ENCODE measurements at places on chromosomes 4 and X.

DNA sequence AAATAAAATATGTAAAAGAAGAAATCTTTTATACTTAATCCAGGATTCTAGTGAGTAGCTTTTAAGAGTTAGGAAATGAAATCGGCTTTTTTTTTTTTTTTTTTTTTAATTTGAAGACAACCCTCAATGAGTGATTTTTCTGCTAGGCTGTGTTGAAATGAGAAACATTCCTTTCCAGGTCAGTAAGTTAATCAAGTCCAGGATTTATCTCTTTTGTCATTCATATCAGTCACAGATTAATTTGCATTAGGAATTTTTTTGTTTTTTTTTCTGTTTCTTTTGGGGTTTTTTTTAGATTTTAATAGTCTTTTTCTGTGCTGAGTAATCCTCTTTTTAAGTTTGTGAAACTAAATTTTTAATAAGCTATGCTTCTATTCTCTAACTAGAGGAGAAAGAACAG is 448.1 kb downstream of the ADGRL3 start:
- peak; percentile 6 for DNase-seq

DNA sequence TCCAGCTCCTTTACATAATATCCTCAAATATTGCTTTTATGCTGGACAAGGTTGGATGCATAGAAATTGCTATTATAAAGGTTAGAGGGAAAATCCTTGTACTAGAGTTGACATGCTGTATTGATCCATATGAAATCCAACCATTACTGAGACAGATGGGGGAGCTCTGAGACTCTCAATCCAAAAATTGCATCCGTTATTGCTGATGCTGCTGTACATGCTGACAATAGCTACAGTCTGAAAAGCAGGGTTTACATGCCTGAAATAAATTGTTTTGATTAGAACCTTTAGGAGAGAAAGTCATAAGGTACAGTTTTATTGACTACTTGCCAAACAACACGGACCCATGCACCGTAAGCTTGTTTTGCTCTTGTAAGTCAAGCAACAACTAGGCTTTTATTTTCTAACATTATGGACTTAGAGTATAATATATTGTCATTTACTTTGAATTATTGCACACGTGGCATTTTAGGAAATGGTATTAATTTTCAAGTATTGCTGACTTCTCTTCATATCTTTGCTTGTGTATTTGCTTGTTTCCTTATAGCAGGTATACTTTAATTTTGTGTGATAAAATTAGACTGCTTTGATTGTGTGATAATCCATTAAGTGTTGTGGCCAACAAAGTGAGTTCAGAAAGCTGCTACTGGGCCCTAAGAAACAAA is 1365.2 kb downstream of the STIM2 start:
- peak; percentile 67 for DNase-seq

DNA sequence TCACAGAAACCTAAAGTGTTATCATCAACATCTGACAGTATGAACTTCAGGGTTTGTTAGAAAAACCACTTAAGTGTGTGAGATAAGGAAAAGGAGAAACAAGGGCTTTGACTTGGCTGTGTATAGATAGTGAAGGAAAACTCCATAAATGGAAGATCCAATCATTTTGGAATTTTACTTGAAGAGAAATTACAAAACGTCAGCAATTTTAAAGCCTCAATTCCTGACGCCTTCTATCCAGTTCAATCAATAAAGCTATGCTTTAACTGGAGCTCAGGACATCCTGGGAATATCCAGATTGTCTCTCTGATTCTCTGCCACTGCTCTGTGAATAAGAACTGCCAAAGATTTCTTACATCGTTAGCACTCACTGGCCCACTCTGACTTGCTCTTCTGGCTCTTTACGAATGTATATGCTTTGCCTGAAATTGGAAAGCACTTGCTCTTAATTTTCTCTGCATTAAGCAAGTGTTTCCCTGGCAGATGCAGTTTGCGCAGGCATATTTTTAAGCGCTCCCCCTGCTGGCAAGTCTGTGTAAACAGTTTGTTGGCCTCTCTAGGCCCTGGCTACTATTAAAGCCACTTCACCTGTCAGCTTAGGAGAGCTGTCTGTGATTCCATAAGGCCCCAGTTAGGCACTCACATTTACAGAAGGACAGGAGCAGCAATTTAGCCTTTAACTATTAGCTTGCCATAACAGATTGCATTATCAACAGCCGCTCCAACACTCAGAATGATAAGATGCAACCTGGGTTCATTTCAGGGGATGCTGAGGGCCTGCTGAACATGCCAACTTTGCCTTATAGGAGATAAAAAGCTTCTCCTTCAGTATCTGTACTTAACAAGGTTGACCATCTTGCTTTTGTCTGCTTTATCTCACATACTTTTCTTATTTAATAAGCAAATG is 251.4 kb upstream of the DDX53 start:
- peak; percentile 35 for DNase-seq

DNA sequence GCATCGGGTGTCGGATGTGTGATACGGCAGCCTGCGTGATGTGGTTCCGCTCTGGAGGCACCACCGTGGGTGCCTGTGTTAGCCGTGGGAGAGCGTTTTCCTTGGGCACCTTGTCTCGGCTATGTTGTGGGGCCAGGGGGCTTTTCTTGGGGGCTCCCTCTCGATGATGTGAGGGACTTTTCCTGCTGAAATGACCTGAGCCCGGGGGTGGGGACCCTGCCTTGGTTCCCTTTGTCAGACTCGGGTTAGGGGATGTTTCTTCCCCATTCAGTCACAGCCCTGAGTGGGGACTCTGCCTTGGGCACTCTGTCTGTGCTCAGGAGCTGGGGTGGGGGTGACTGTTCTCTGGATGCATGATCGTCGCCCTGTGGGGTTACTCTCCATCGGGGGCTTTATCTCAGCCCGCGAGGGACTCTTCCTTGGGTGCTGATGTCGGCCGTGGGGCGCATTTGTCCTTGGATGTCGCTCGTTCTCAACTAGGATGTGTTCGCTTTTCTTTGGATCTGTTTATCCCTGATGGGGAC is 26.7 kb downstream of the CT45A3 start:
- no peak for DNase-seq

DNA sequence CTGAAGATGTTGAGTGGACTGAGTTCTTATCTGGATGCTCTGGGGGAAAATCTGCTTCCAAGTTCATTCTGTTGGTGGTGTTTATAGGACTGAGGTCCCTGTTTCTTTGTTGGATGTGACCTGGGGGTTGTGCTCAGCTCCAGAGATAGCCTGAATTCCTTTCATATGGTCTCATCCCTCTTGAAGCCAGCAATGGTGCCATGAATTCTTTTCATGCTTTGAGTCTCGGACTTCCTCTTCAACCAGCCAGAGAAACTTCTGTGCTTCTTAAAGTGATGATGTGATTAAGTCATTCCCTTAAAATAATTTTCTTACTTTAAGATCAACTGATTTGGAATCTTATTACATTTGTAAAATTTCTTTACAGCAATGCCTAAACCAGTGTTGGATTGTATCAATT is 233.8 kb upstream of the UGT8 start:
- peak; percentile 95 for DNase-seq

DNA sequence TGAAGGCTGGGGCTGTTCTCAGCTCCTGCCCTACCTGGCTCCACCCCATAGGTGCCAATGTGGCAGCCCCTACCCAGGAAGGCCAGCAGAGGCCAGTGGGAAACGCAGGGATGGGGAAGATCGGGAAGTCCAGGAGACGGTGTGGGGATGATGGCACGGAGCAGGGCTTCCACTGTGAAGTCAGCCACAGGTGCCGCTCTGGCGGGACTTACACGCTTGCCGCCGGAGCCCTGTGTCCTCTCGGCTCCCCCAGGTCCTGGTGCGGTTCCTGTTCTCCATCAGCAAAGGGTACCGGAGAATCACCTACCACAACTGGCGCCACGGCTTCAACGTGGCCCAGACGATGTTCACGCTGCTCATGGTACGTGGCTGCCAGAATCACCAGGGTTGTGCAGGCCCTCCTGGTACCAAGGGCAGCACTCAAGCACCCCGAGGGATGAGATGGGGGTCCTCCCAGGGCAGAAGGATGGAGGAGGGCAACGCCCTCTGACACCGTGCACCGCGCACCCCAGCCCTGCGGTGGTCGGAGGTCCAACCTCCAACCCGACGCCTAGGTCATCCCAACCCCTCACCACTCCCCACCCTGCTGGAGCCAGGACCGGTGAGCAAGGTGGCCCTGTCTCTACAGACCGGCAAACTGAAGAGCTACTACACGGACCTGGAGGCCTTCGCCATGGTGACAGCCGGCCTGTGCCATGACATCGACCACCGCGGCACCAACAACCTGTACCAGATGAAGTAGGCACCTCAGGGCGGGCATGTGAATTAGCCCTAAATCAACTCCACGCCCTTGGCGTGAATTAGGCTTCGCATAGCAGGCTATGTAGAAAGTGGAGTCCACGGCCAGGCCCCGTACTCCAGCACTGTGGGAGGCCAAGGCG is 12.0 kb downstream of the ATP5ME start:
- no peak for DNase-seq

GRCh38 chr4:117249333-117249732 is 164.0 kb upstream of the TRAM1L1 start:
- DNase-seq: no peak

DNA sequence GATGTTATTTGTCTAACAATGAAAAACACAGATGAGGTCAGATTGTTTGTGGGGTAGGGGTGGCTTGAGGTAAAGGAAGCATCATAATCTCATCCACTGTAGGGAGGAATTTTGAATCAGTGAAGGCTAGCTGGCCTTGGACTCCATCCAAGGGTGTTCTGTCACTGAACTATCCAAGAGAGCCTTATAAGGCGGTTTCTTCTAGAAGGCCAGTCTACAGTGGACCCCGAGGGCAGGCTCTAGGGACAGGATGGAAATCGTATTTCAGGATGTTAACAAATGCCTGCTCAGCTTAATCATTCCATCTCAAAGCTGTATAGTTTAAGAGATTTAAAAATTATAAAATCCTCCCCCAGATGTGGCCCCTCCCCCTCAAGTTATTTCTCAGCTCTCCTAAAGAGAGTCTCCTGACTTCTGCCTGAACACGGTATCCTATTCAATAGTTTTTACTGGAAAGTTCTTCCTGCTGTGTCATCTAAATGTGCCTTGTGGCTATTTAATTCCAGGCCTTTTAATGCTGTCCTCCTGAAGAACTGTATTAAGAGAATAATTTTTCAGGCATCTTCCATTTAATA is 8.0 kb downstream of the IGFBP7 start:
- DNase-seq: peak; percentile 95

GRCh38 chr4:94649381-94650133 is 108.2 kb upstream of the BMPR1B start:
- DNase-seq: peak; percentile 71

DNA sequence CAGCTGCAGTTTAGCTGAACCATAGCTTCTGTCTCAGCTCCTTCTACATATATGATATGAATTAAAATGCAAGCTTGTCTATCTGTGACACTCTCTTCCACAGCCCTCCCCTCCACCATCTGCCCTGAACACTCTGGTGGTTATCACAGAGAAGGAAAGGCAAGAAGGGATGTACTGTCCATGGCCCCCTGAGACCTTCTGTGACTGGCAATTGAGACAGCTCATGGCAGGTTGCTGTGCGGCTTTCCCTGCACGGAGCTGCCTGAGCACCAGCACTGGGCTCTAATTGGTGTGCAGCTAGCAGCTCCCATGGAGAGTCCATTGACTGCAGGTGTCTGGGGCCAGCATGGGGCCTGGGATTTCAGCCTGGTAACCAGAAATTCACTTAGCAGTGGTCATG is 109.8 kb upstream of the ANXA3 start:
- DNase-seq: no peak

DNA sequence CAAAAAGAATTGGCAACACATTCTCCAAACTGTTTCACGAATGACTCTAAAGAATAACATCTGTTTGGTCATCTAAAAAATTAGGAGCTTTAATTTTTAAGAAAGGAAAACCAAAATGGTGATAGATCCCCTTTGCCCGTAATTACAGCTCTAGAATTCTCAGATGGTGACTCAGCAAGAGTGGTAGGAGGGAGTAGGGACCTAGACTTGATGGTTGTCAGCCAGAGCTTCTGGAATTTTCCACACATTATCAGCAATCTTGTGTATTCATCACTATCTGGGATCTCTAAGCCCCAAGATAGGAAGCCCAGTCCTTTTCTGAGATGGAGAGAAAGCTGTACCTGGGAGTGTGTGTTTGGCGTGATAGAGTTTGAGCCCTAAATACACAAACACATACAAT is 103.9 kb upstream of the RAB40AL start:
- DNase-seq: peak; percentile 49

GRCh38 chr4:159273141-159273438 is 170.2 kb downstream of the RAPGEF2 start:
- peak; percentile 51 for DNase-seq

DNA sequence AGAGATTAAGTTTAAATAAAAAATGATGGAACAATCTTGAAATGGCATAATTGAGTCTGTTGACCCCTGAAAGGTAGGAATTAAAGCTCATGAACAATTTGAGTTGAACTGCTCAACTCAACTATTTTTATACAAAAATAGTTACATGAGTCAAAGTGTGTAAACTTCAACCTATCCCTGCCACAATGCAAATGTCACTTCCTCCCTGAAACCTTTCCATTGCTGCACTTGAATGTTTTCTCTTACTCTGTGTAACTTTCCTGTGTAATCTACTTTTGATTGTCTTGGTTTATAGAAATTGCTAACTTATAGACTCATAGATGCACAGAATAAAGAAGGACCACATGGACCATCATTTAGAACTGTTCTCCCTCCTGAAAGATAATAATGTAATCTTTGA is 218.5 kb downstream of the GBA3 start:
- no peak for DNase-seq

- peak; percentile 15 for DNase-seq
Observed at GRCh38 chr4:100517864-100518341, at the start of gene EMCN. TSS of gene EMCN (minus strand) at chr4:100518022. CDS start at chr4:100517914, 108 bp downstream.

GRCh38 chr4:161929956-161930355 is 233.8 kb downstream of the FSTL5 start:
- peak; percentile 29 for DNase-seq

- peak; percentile 80 for DNase-seq
Observed at GRCh38 chr4:88610771-88611170, 18.5 kb downstream of the HERC3 start.

DNA sequence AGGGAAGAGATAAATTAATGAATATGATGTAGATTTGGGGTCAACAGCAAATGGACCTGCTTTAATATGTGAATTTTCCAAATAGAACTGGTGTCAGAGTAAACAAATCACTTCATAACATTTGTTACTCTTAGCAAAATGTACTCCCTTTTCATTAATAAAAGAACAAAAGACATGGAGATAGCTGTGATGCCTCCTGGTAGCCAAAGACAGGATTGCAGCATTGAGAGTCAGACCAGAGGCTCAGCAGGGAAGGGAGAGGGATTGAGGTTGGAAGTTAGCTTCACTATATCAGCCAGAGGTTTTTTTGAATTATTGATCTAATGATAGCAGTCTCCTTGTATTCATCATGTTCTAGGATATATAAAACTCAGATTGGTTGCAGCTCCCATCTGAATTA is 17.4 kb upstream of the RAB40A start:
- DNase-seq: no peak

- DNase-seq: peak; percentile 85
Observed at GRCh38 chr4:153332936-153333335, 11.6 kb upstream of the MND1 start.

All from fibroblast of upper back skin (primary cell).